ENCODE measurements at places on chromosomes 5 and 9.

- DNase-seq: no peak
Measured at GRCh38 chr5:135308752-135309151, 90.3 kb downstream of the MACROH2A1 start.

- no peak for DNase-seq
Measured at GRCh38 chr5:168059131-168059530, 232.3 kb upstream of the WWC1 start.

- DNase-seq: no peak
Measured at GRCh38 chr5:25552871-25553481, 908.2 kb upstream of the CDH10 start.

- no peak for DNase-seq
Measured at GRCh38 chr9:91899219-91899563, 50.8 kb downstream of the ROR2 start.

DNA sequence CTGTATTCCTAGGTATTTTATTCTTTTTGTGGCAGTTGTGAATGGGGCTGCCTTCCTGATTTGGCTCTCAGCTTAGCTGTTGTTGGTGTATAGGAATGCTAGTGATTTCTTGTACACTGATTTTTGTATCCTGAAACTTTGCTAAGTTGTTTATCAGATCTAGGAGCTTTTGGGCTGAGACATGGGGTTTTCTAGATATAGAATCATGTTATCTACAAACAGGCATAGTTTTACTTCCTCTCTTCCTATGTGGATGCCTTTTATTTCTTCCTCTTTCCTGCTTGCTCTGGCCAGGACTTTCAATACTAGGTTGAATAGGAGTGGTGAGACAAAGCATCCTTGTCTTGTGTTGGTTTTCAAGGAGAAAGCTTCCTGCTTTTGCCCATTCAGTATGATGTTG lies 129.9 kb downstream of the DMXL1 start:
- no peak for DNase-seq

DNA sequence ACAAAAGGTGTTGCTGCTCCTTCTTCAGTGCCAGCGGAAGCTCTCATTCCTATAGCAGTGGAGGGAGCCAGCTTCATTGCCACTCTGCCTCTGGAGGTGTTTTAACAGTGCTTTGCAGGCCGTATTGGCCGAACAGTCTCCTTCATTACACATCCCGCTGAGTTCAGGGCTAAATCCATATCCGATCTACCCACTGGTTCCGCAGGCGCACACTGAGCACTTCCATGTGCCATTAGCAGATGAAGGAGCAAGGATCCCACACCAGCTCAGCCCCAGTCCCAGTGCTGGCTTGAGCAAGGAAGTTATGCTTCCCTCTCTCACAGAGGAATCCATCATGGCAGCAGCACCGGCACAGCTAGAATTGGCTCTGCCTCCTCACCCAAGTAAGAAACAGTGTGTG lies 121.2 kb upstream of the IRX2 start:
- DNase-seq: no peak

GRCh38 chr9:129259375-129259774 lies 81.3 kb upstream of the IER5L start:
- DNase-seq: peak; percentile 9

GRCh38 chr5:131396015-131396414 lies 132.2 kb downstream of the CDC42SE2 start:
- DNase-seq: no peak

DNA sequence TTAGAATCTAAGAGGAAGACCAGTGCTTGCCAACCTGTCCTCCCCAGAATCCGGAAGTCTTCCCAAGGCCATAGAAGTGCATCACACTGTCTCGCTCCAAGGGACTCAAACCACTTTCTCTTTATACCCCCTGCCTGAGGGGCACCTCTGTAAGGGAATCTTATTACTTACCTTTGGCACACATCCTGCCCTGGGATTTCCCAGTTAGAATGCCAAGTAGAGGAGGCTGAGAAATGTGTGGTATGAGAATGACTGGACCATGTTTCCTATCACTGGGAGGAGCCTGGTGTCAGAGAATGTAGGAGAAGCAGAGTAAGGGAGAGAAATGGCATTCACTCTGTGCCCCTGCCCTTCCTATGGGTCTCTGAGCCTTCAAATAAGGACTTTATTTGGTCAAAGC lies 85.8 kb downstream of the AOPEP start:
- no peak for DNase-seq

DNA sequence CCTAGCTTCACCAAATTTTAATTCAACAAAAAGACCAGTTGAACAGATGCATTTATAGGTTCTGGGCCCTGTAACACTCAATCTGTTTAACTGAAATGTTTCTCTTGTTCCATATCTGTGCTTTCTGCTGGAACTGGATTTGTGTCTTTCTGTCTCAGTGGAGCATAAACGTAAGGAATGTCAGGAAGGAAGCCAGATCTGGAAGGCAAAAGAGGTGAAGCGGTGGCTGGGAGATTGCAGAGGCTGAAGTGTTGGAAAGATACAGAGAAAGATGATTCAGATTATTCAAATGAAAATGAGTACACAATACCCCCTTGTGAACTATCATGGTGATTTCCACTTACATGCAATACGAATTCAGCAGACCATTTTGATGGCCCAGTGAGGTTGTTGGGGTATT lies 406.8 kb downstream of the BRINP1 start:
- no peak for DNase-seq

- no peak for DNase-seq
Measured at GRCh38 chr9:96047741-96048103, 172.2 kb downstream of the ERCC6L2 start.

- no peak for DNase-seq
Measured at GRCh38 chr5:35884191-35884769, 27.6 kb downstream of the IL7R start.

DNA sequence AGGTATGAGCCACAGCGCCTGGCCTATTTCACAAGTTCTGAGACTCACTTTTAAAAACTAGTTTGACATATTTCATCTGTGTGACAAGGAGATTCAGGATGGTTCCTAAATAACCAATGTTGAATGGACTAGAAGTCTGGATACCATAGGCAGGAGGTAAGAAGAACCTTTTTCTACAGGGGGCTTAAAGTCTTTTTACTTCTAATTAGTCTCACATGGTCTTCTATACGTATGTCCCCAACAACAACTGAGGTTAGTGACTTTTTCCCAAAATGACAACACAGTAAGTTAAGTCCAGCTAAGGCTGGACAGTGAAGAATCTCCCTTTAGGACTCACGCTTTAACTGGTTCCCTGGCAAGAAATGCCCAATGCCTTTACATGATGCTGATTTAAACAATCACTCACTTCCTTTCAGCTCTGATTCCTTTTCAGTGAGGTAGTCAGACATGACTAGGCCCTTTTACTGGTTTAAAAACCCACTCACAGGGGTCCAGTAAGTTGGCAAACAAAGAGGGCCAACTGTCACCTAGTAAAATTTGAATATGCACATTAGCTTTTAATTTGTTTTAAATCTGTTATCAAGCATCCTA lies 12.1 kb upstream of the HAUS6 start:
- DNase-seq: no peak

- DNase-seq: no peak
Measured at GRCh38 chr5:61669531-61669930, 337.5 kb downstream of the ZSWIM6 start.

DNA sequence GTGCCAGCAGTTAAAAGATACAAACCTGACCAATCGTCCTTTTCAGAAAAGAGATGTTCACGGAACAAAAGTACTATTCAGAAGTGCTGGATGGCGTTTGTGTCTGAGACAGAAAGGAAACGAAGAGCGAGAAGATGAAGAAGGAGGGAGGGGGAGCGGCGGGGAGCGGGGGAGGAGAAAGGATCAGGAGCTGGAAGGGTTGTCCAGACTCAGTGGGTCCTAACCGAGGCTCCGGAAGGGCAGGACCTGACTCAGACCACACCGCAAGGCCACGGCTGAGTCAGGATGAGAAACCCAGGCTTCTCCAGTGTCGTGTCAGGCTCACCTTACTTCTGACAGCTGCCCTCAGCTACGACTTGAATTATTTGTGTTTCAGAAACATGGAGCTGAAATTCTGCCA lies 46.2 kb downstream of the PAX5 start:
- DNase-seq: no peak

- DNase-seq: no peak
Measured at GRCh38 chr5:173935396-173935795, 47.2 kb downstream of the CPEB4 start.

- peak; percentile 79 for DNase-seq
Measured at GRCh38 chr5:77305956-77306355, 95.5 kb downstream of the PDE8B start.

GRCh38 chr5:127518319-127518621 lies 830 bp downstream of the PRRC1 start:
- no peak for DNase-seq
